ENCODE measurements at places on chromosomes 6 and 20.

- no peak for DNase-seq
Measured at GRCh38 chr6:137432054-137432611, 62.1 kb downstream of the OLIG3 start.

DNA sequence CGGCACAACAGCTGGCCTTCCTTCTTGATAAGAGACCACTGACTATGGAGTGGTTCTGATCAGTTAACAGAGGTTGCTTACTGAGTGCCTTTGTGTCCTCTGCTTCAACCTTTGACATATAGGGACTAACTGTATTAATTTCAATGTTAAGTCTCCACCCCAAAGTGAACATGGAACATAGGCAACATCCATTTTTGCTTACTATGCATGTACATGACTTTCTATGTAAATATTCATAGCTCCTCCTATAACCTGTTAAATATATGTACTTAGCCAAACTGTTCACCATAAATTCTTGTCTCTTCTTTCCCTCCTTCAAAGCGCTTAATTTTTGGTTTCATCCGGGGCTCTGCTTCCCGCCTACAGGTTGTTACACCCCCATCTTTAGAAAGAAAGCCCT, 334.8 kb downstream of the EPM2A start:
- no peak for DNase-seq

DNA sequence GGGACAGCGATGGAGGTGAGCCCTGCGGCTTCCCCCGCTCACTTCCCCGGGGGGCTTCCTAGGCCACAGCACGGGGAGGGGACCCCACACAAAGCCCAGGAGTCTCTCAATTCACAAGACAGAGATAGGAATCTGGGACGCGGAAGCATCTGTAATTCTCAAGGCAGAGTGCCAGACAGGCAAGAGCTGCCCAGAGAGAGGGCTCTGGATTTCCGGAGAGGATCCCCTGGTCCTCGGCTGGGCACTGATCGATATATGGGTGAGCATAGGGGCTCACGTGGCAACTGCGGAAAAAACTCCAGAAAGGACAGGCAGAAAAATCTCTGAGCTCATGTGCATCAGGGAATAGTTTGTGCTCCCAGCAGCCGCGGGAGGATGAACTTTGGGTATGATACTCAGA, 296.2 kb downstream of the NRN1 start:
- DNase-seq = no peak

DNA sequence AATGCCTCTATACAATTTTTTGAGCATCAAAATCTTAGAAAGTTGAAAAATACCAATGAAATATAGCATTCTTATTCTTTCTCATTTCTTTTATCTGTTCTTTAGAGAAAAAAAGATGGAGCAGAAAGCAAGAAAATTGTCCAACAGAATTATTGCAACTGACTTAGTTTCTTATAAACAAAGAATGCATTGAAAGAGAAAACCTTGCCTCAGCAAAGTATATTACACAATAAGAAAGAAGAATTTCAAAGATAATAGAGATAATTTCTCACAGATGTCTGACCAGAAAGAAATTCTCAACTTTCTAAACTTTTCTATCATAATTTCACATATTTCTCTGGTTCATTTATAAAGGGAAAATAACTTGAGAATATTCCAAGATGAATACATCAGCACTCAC, 47.0 kb upstream of the PRND start:
- no peak for DNase-seq

GRCh38 chr6:71349976-71350615, 61.5 kb downstream of the OGFRL1 start:
- no peak for DNase-seq

GRCh38 chr6:143515061-143515760, 3.7 kb upstream of the FUCA2 start:
- no peak for DNase-seq

DNA sequence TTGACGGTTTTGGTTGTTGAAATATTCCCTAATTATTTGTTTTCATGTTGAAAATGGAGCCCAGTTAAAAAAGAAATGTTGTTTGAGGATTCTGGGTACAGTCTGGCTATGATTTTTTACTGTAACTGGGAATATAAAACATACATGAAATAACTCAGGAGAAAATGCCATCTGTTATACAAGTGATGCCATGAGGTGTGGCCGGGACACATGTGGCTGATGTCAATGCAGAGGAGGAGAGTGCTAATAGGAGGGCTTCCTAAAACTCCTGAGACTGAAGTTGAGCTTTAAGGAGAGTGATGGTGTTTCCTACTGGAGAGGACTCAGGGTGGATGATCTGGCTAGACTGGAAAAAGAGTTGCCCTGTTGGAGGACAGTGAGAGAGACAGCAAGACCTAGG, 12.7 kb downstream of the SCAND1 start:
- DNase-seq = no peak

GRCh38 chr6:35296931-35297600, 552 bp upstream of the DEF6 start:
- no peak for DNase-seq

DNA sequence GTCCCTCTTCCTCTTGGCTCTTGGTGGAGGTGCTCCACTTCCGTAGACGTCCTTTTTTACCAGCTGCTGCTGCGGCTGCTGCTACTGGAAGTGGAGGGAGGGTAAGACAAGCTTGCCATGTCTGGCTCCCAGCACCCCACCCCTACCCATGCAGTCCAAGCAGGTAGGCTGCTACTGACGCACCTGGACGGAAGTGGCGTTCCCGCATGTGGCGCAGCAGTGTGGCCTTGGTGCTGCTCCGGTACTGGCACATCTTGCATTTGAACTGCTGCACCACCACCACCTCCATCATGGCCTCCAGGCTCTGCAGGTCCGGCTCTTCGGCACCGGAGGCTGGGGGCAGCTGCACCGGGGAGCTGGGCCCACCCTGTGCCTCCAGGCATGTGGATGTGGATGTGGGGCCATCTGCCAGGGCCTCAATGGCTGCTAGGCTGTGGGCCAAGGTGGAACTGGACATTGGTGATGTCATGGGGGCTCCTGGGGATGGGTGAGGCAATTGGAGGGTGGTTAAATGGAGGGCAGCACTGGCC, 4.4 kb downstream of the ZNF335 start:
- DNase-seq = no peak

DNA sequence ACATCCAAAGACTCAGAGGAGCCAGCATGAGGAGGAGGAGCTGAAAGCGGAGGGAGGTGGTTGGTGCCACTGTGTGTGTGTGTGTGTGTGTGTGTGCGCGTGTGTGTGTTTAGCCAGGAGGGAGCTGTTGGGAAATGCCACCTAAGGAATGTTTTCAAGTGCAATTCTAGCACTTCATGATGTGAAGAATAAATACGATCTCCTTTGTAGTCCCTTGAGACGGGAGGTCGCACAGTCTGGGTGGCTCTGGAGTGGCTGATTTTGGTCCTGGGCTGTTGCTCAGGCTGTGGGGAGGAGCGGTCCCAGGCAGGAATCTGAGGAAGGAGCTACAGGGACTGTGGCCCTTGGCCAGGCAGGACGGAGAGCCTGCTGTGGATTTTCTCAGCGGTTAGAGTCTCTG, 93.7 kb downstream of the PPP1R14C start:
- DNase-seq = no peak

DNA sequence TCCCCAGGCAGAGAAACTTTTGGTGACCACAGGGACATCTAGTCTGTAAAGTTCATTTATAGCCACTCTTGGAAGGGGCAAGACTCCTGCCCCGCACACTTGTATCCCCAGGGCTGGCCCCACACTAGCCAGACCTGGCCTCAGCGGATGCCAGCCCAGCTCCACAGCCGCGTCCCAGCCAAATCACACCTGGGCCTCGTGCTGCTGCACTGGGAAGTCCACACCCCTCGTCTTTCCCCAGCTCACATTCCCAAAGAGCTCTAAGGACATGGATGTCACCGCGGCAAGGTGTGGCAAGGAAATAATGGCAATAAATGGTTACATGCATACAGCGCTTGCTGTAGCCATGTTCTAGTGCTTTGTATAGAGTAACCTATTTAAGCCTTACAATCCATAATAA, 8.6 kb downstream of the IP6K3 start:
- no peak for DNase-seq

DNA sequence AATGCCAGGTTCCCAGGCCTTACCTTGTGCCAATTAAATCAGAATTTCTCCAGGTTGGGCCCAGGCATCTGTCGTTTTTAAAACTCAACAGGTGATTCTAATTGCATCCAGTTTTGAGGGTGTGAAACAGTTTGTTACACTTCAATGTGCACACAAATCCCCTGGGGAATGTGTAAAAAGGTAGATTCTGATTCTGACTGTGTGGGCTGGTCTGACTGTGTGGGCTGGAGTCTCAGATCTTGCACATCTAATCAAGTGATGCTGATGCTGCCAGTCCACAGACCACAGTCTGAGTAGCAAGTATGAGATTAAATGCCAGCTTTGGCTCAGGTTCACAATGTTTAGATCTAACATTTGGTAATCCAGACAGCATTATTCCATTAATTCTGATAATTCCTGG, 12.5 kb upstream of the ETV7 start:
- DNase-seq = no peak

DNA sequence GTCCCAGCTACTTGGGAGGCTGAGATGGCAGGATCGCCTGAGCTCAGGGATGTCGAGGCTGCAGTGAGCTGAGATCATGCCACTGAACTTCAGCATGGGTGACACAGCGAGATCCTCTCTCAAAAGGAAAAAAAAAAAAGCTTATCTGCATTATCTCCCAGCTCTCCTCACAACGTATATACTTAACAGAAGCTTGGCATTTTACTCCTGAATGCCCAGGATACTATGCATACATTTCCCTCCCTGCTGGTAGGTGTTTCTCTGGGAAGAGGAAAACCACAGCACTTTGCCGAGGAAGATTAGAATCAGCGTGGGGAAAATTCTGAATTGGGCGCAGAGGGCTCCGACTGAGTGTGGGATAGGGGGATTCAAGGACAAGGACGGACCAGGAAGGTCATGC, 800.6 kb downstream of the DHX35 start:
- no peak for DNase-seq

DNA sequence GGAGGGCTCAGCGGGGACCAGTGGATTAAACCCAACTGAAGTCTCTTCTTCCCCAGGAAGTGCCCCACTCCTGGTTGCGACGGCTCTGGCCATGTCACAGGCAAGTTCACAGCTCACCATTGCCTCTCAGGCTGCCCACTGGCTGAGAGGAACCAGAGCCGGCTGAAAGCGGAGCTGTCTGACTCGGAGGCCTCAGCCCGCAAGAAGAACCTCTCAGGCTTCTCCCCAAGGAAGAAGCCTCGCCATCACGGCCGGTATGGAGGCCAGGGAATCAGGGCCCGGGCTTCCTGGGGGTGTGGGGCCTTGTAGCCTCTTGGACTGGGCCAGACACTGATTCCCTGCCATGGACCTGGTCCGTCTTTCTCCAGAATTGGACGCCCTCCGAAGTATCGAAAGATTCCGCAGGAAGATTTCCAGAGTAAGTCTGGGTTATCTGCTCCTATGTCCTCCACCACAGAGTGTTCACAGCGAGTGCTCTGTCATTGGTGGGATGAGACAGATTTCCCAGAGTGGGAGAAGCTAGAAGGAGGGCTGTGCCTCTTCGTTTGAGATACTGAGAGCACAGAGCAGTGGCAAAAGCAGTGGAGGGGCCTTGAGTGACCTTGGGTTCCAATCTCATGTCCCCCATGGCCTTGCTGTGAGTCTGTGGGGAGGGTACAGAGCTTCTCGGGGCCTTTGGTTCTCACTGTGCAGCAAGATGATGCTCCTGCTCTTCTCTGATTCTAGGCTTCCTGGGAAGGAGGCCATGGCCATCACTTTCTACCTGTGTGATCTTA, 22.6 kb upstream of the SGK2 start:
- DNase-seq = no peak

DNA sequence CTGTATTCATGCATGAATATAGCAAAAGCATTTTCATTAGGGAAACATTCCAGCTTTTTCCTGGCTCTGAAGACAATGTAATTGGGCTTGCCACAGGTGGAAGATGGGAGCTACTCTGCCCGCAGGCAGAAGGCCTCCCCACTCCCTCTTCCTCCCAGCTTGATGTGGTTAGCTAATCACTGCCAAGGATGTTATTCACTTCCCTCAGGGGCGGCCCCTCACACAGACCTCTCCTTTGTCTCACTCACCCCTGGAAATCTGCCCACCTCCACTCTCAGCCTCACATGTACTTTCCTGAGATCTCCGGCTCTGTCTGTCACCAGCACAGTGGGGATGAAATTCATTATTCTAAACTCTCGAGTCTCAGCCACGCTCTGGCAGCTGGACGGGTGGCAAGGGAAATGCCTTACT, 100.7 kb downstream of the ANKRD60 start:
- no peak for DNase-seq

DNA sequence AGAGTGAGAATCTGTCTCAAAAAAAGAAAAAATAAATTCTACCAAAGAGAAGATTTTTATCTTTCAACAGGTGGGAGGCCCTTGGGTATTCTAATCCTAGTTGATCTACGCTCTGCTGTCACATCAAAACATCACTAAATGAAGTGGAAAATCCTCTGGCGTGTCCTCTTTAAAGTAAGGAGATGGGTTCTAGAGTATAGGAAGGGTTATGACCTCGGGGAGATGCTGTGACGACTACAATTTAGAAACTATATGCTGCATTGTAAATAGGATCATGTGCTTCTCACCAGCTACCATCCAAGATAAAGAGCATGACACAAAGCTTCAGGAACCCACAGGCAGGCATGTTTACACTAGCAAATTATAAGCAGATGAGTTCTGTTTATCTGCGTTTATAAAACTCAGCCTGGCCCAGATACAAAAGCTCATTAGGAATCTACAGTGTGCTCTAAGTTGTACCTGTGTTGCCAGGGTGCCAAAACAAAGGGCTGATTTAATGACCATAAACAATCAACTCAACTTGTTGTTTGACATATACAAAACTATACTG, 197.1 kb upstream of the PLN start:
- no peak for DNase-seq

DNA sequence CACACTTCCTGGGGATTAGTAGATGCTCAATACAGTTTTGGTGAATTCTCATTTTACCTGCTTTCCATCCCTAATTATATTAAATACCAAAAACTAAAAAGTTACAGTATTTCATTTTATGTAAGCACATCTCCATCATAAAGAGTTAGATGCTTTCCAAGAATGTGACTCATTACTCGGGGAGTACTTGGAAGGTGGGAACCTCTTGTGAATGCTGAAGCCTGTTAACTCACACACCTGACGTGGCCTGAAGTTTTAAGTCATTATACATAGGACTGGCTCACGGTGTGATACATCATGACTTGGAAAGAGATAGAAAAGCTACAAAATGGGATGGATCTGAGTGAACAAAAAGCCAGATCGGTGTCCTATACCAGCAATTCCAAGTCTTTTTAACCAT, 2.2 kb upstream of the OSER1 start:
- DNase-seq = no peak

DNA sequence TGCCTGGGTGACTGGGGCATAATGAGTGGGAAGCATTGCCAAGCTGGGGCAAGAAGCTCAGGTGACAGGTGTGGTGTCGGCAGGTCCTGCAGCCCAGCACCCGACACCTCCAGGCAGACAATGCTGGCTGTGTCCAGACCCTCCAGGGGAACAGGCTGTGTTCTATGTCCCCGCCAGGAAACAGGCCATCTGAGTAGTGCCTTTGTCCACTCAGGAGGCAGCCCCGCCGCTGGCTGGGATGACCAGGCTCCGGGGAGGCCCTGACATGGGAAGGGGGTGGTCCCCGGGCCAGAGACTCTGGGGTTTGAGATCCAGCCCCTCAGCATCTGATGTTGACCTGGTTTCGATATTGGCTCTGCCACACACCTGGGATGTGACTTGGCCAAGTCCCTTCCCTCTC, 28.4 kb downstream of the SNPH start:
- DNase-seq = no peak

GRCh38 chr20:48257833-48258232, 472.6 kb upstream of the SULF2 start:
- no peak for DNase-seq

GRCh38 chr6:93183531-93183972, 235.8 kb downstream of the EPHA7 start:
- no peak for DNase-seq

- DNase-seq = no peak
Measured at GRCh38 chr6:110528101-110528929, 51.9 kb upstream of the SLC22A16 start.

Measured in stimulated activated CD4-positive, alpha-beta T cell treated with anti-CD3 and anti-CD28 coated beads, Interleukin-1b, Interleukin-23, amount 100 ng/mL, for 1 hour (primary cell).